ENCODE measurements at places on chromosomes 3 and 15.
A peak's percentile ranks its signal among the peaks of the same experiment; 100 is the strongest.

DNA sequence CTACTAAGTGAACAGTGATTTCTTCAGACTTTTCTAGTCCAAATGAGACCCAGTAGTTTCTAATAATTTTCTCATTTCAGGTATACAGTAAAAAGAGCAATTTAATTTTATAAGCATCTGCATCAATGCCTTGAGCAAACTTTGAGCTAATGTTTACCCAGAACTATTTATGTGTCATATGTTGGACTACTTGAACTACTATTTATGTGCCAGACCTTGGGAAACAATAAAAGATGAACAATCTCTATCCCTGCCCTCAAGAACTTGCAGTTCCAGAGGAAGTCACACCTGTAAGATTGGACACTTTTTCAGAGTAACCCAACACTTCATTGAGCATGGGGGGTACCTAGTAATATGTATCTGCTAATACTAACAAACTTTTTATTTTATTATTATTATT is 2.3 kb upstream of the UBE3A start:
- no peak for DNase-seq

GRCh38 chr15:84749111-84749991 is 959 bp downstream of the ZNF592 start:
- DNase-seq = peak; percentile 35

DNA sequence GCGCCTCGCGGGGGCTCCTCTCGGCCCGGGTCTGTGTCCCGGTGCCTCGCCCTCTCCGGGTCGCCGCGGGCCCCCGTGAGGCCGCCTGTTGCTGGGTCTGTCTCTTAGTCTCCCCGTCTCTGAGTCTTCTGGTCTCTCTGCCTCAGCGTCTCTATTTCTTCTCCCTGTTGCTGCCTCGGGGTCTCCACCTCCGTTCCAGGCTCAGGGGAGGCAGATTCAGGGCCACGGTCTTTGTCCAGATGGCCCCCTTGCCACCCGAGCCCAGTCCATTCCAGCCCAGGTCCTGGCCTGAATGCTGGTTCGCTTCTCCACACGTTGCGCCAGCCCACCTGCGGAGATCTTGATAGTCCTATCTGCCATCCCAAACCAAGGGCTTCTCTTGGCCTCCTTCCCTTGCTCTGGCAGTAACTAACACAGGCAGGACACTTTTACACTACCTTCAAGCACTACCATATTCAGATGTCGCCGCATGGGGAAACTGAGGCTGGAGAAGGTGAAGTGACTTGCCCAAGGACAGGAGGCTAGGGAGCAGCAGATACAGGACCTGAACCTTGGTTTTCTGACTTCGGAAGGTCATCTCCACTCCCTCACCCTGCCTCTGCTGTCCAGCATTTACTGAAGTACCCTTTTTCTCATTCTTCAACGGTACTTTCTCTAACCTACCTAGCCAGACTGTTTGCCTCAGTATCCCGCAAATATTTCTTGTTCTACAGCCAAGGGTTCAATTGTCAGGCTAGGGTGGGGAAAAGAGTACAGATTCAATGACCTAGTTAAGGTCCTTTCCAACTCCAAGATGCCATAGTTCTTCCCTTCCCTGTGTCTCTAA is 616 bp upstream of the IGDCC4 start:
- no peak for DNase-seq

- no peak for DNase-seq
These were observed 169.1 kb downstream of the NSMCE3 start for GRCh38 chr15:29100486-29101000.

- DNase-seq = no peak
These were observed 27.2 kb upstream of the SYN2 start for GRCh38 chr3:11976976-11977375.

- DNase-seq = no peak
These were observed 22.1 kb upstream of the LARS2 start for GRCh38 chr3:45366290-45366689.

DNA sequence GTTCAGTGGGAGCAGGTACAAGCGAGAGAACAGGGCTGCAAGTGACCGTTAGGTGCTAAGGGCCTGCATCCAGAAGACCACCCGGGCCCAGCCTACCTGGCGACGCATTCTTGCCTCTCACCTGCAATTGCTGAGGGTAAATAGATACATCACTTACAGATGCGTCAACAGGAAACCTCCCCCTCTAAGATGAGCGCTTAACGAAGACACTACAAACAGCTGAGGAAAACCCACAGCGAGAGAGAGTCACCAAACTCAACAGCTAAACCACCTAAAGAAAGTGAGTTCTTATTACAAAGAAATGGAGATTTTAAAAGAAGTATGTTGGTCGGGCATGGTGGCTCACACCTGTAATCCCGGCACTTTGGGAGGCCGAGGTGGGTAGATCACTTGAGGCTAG is 157.9 kb downstream of the CHSY1 start:
- no peak for DNase-seq

DNA sequence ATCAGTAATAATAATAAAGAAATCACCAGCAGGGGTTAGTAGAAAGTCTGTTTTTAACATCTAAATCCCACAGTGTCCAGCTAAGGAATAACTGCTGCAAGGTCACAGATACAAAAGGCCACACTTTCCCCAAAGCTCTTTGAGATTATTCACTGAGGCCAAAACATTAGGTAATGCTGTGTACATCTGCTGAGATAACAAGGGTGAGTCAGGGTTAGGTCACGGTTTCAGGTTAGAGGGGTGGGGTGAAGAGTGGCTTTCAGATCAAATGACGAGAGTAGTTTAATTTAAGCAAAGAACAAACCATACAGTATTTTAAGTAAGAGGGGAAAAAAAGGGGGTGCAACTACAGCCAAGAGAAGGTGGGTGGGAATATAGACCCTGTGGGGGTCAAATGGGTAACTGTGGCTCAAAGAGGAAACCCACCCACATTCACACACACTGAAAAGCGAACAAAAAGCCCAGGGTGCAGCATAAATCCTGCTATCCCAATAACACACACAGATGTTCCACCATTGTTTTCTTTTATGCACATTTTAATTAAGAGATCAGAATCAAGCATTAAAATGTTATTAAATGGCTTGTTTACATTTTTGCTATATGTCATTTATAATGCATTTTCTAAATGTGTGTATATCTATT is 412.9 kb downstream of the TIGIT start:
- no peak for DNase-seq

- no peak for DNase-seq
These were observed 36.6 kb downstream of the IDH2 start for GRCh38 chr15:90065682-90066049.

DNA sequence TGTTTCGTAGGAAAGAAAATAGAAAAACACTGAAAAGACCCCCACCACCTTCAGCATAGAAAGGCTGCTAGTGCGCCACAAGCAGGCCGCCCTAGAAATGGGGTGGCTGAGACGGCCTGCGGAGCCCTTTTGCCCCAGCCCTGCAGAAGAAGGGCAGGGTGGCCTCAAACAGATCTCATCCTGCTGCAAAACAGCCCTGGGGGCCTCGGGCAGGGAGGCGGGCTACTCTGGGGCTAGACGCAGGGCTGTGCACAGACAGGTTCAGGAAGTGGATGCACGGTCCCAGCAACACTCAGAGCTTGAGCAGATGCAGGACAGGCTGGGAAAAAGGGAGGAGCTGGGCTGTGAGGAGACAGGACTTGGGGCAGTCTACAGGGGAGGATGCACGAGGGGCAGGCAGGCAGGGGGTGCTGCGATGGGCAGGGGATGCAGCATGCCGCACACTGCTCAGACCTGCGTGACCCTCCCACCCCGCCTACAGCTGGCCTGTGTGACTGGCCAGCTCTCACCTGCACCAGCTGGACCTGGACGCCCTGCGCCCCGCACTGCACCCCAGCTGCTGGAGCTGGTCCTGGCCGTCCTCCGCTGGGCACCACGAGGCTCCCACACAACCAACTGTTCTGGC is 34.3 kb downstream of the ZXDC start:
- no peak for DNase-seq

GRCh38 chr3:32309654-32310242 is 71.3 kb downstream of the CMTM8 start:
- DNase-seq = no peak

GRCh38 chr15:87944691-87945090 is 311.8 kb downstream of the NTRK3 start:
- no peak for DNase-seq

GRCh38 chr3:60854791-60855190 is 396.5 kb downstream of the FHIT start:
- DNase-seq = no peak

DNA sequence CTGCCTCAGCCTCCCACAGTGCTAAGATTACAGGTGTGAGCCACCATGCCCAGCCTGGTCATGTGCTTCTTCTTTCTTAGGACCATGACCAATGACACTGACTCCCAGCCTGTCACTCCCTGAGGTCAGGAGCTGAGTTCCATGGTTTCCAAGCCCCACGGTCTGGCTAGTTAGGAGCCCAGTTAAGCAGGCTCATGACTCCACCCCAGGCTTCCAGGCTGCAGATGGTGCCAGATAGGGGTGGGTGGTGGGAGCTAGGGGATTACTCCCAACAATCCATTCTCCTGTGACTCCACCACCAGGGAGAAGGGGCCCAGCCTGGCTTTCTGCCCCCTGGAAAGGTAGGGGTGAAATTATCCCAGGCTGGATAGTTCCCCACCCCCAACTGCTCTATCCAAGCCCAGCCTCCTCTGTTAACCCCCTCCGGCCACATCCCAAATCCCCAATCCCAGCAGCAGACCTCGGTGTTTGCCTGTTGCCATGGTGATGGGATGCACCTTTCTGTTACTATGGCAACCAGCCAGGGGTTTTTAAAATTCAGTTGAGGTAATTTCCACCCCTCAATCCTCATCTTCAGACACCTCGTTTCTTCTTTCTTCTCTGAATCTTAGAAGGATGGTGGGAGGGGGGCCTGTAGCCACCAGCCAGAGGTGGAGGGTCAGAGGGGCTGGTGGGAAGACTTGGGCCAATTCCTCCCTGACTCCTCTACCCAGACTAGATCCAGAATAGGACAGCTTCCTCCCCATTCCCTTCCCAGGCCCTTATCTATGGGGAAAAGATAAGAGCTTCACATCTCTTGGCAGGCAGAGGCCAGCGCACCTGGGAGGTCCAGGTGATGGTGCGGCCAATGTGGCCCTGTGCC is 22.5 kb upstream of the SEMA3F start:
- DNase-seq = no peak

GRCh38 chr3:81743096-81744025 is 18.1 kb downstream of the GBE1 start:
- DNase-seq = no peak

GRCh38 chr3:134624537-134625287 is 26.1 kb downstream of the KY start:
- no peak for DNase-seq

DNA sequence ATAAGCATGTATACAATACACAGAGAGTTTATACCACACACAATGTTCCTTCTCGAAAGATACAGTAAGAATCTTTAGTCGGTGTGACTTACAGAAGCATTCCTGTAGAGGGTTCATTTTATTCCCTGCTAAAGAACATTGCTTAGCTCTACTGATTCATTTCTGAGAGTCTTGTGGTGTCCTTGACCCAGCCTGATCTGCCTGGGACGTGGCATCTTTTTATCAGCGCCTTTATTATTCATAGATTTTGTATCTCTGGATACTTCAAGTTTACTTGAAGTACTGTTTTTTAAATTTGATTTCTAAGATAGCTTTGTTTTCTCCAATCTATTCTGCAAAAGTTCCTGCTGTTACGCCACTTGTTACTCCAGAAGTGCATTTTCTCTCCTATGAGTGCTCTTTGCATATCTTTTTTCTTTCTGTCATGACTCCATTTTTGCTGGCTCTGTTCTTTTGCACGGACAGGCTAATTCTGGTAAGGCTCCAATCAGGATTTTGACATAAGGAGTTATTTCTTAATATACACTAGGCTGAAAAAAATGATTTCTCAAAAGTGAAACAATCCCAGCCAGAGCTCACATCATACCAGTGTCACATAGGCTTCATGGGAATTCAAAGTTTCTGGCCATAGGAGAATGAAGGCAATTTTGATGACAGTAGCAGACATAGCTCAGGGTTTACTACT is 114.5 kb upstream of the TNIK start:
- no peak for DNase-seq

- DNase-seq = no peak
These were observed 116.6 kb downstream of the DNAJB8 start for GRCh38 chr3:128349963-128350599.

DNA sequence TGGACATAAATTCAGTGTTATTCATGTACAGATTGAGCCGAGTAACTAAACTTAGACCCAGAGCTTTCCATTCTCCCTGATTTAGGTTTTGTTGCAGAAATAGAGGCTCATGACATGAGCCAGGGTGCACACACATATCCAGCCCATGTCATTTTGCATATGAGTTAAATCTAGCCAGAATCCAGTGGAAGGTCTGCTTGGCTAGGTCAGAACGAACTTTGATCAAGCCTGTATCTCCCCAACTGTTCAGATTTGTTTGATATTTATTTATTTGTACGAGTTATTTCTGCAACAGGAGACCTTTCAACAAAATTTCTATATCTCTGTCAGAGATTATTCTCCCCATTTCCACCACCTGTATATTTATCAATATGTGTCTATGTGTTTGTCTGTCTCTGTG is 247.5 kb upstream of the THBS1 start:
- no peak for DNase-seq

DNA sequence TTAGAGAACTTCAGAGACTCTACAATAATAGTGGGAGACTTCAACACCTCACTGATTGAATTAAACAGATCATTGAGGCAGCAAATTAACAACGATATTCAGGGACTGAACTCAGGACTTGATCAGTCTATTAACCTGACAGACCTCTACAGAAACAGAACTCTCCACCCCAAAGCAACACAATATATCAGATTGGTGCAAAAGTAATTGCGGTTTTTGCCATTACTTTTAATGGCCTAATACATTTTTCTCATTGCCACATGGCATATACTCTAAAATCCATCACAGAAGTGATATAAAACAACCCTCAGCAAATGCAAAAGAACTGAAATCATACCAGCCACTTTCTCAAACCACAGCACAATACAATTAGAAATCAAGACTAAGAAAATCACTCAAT is 298.1 kb upstream of the SGO1 start:
- DNase-seq = no peak

DNA sequence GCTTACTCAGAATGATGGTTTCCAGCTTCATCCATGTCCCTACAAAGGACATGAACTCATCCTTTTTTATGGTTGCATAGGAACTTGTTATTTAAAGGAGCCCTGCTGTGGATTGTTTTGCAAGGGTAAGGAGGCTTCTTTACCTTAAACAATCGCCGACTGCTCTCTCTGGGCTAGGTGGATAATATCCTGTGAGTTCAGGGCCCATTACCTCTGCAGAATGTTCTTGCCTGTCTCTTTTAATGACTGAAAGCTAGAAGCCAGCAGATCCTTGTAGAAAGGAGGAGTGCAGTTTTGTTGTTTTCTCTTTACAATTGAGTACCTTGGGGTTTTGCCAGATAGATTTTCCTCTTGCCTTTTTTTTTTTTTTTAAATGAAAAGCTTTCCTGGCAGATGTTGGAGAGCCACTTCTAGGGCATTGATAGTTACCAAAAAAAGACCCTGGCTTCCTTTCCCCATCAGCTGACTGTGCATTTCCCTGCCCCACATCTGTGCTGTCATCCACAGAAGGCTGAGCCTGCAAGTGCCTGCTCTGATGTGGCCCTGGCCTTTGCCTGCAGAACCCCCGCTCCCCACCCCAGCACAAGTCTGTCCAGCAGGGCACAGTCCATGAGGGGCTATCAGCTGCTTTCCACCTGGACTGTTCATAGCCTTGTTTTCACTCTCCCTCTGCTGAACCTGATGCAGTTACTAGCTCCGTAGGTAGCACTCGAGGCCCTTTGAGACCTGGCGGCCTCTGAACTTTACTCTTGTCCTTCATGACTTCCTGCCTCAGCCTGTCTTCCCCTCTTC is 113.1 kb downstream of the CHCHD6 start:
- DNase-seq = no peak

GRCh38 chr3:177449360-177450006 is 252.2 kb upstream of the TBL1XR1 start:
- no peak for DNase-seq

Data from SK-N-DZ (cell line).